ENCODE measurements at places on chromosomes 13 and 19.

DNA sequence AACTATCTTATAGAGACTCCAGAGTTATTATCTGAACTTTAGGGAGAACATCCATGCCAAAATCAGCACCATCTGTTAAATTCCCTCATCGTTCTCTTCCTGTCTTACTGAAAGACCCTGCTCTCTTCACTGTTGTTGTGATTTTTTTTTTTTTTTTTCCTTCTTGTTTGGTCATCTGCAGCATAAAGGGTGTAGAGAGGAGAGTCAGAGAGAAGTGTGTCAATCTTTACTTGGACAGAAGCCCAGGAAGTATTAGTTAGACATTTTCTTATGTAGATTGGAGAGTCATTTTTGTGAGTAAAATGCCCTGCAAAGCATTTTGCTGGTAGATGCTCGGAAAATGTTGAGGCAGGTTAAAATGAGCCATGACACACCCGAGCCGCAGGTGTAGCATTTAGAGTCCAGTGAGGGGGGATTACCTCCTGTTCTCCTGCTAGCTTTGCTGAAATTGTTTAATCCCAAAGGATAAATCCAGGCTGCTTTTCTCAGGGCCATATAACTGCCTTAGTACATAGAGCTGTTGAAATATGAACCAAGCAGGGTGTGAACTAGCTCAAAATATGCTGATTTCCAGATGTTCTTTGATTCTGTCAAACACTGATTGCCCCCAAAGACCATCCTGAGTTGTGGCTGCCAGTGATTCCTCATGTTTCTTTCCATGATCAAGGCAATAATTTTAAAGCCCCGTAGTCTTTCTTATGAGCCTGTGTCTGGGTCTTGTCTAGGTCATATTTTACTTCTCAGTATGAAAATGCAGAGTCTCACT is 143.5 kb downstream of the DCT start:
- no peak for DNase-seq

DNA sequence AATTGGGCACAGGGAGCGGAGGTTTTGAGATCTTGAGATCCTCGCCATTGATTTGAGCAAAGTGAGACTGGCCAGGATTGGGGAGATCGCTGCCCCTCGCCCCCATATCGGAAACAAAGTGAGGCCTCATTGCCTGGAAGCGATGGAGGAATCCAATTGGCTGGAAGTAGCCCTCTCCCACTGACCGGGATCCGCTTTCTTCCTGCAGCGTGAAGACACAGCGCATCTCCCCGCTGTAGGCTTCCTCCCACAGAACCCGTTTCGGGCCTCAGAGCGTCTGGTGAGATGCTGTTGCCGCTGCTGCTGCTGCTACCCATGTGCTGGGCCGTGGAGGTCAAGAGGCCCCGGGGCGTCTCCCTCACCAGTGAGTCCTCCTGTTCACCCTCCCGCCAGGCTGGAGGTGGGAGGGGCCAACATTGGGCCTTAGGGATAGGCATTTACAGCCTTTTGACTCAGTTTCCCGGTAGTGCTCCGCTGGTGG is 438 bp downstream of the PRKCSH start:
- no peak for DNase-seq

DNA sequence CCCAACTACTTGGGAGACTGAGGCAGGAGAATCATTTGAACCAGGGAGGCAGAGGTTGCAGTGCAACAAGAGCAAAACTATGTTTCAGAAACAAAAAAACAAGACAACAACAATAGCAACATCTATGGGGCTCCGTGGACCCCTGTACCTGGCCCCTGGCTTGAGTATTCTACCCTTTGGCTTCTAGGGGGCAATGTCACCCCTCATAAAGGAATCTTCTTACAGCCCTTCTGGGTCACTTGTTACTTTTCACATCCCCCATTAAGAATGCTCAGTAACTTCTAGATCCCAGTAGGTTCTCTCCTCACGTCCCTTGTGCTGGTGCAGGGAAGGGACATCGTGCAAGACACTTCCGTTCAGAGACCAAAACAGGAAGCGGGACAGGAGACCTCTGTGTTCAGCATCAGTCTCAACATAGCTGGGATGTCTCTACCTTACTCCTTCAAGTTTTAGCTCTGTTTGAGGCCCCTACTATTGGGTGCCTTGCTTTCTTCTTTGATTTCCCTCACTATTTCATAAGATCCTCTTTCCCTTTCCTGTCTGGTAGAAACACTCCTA is 218.1 kb upstream of the ARGLU1 start:
- no peak for DNase-seq

DNA sequence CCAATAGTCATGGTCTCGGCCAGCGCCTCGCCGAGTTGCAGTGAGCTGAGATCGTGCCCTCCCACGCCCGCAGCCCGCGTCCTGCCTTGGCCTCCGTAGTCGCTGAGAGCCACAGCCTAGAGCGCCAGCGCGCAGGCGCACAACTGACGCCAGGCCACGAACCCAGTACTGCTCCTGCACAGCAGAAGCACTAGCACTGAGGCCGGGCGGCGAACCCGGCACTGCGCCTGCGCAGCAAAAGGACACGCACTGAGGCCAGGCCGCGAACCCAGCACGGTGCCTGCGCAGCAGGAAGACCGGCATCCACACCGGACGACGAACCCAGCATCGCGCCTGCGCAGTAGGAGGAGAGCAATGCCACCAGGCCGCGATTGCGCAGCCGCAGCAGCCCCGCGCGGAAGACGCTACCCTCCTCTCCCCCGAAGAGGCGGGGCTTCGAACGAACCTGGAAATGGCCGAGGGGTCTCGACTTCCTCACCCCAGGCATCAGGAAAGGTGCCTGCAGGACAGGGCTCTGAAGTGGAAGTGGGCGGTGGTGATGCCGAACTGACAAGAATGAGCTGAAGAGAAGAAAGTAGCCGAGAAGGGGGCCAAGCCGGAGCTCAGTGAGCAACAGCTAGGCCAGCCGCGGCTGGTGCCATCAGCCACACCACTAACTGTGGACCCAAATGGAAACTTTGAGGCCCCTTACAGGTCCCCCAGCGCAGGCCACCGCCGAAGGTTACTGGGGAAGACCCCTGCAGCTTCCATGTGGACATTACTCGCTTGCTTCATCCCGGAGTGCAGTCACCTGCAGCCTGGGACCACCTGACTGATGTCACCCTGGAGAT is 7.5 kb downstream of the F10 start:
- no peak for DNase-seq

DNA sequence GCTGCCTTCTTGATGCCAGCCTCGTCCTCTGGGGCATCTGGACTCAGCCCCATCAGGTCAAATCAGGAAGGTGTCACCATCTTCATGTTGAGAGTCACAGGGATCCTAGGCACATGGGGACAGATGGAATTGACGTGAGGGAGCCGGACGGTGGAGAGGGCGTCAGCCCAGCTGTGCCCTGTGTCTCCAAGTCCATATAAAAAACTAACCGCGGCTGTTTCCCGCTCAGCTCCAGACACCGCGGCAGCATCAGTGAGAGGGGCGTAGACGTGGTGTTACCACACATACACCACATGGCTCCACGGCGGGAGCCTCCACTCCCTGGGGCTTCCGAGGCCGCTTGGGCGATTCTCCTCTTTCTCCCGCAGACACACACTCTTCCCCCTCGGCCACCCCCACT is 5.6 kb upstream of the PRR36 start:
- no peak for DNase-seq

GRCh38 chr19:29860492-29860891 is 48.7 kb downstream of the CCNE1 start:
- DNase-seq = no peak

DNA sequence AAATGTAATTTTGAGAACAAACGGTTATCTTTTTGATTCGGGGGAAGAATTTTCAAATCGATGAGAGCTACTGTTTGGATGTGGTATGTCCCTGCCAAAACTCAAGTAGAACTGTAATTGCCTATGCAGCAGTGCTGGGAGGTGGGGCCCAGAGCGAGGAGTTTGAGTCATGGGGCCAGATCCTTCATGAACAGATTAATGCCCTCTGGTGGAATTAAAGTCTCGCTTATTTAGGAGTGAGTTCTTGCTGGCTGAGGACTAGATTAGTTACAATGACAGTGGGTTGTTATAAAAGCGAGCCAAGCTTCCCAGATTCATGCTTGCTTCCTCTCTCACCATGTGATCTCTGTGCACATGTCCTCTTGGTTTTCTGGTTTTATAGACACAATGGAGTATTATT is 11.8 kb upstream of the PRR20A start:
- DNase-seq = no peak

GRCh38 chr13:27928353-27928804 is 8.6 kb downstream of the PDX1 start:
- DNase-seq = no peak

DNA sequence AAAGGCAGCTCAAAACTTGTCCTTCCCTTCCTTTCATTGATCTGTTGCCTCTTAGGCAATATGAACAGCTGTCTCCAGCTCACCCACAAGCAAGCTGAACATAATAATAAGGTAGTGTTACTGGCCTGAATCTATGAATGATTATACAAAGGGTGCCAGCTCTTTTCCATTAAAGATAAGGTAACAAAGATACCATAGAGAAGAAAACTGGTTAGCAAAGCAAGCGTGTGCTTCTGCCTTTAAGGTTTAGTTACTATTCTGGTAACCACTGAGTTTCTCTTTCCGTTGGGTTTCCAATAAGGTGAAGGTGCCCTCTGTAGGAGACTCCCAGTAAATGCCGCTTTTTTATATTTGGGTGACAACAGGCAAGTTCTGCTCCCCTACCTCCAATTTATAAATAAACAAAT is 12.1 kb upstream of the DACH1 start:
- no peak for DNase-seq

- DNase-seq = no peak
Observed at GRCh38 chr19:21940684-21941083, 70.1 kb downstream of the ZNF208 start.

GRCh38 chr19:2624537-2625091 is 77.9 kb downstream of the GNG7 start:
- no peak for DNase-seq
